ENCODE measurements at places on chromosomes 16 and 17. TPM values are rescaled to one million over a fixed set of nuclear protein-coding genes. Genes with fewer than 3 reads are reported as not detected.

DNA sequence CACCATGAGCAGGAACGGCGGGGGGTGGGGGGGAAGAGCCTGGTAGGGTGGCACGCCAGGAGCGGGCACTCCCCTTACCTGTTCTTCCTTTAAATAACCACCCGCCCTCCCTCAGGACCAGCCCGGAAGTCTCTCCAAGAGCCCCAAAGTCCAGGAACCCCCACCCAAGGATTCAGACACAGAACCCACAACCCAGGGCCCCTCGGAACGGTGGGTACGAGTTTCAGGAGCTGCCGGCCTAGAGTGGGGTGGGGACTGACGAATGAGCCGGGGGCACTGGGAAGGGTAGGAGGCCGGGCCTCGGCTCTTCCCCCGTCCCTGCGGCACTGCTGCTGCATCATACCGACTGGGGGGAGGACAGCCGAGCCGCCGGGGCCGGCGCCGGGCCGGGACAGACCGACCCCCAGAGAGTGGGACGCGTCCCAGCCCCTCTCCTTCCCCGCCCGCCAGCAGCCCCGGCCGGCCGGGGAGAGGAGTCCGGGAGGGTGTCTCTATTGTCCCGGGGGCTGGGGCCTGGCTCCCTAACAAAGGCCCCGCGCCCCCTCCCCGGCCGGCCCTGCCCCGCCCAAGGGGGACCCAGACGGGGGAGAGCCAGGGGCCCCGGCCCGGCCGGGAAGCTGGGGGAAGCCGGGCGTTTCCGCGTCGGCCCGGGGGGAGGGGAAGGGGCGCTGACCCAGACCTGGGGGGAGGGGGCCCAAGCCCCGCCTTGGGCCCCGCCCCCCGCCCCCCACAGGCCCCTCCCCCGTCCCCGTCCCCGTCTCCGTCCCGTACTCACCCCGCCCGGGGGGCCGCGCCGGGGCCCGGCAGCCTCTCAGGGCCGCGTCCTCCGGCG lies 747 bp downstream of the ATXN7L3 start:
- peak; percentile 58 for DNase-seq

Gene ZG16
- total RNA-seq: not detected

GRCh38 chr17:74288785-74289184 lies 14.8 kb downstream of the DNAI2 start:
- DNase-seq: no peak

Gene CCL1
- total RNA-seq: not detected

Gene IGF2BP1
- total RNA-seq: 6.4 TPM

- DNase-seq: no peak
Observed at GRCh38 chr16:16143038-16143763, 80.1 kb downstream of the ABCC6 start.

DNA sequence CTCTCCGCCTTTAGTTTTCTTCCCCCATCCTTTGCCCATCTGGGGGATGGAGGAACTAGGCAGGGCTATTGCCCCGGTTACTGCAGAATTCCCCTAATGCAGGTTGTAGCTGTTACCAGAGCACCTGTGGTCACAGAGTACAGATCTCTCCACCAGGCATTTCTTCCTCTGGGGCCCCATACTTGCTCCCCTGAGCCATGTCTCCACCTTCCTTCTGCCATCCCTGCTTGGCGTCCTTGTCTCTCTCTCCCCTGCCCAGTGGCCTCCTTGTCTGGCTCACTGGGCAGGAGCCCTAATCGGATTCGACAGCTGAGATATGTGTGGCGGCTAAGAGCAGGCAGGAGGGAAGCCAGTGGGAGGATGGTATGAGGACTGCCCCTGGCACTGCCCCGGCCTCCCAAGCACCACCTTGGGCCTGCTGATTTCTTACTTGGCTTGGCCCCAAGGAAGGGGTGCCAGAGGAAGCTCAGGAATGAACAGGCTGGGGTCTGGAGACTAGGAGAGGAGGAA lies 2.0 kb downstream of the RARA start:
- DNase-seq: no peak

Gene CYLD
- total RNA-seq: 67.8 TPM

Gene MRPS7
- 57.0 TPM for total RNA-seq
